ENCODE measurements at places on chromosomes 7 and 10.

GRCh38 chr10:119651514-119652360, 557 bp downstream of the BAG3 start:
- DNase-seq, result no peak

- no peak for DNase-seq
These were observed 23.5 kb upstream of the GPR146 start for GRCh38 chr7:1020849-1021251.

DNA sequence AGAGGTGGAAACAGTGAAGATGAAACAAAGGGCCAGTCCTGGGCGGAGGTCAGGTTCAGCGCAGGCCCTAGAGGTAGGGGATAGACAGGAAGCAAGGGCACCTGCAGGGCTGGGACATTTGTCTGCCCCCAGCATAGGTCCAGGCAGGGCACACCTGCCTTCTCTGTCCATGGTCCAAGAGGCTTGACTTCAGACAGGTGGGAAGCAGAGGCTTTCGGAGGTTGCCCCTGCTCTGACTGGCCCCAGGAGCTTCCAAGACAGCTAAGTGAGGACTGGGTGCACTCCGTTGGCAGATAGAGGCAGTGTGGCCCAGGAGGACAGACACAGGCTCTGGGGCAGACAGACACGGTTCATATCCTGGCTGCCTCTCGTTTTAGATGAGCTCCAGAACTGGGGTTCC, 71.6 kb upstream of the GRB10 start:
- no peak for DNase-seq

DNA sequence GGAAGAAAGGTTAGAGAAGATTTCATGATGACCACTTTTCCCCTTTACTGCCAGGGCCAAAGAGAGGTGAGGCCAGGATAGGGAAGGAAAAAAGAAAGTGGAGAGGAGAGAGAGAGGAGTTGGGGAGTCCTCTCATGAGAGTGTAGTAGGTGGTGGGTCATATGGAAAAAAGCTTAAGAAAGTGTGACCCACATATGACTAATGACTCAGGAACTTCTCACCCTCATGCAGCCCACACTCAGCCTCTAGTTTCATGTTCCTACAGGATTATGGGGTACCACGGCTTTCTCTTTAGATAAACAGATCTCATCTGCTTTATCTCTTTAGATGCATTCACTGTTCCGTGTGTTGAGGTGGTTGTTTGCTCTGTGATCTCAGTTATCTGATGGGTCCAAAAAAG, 462.5 kb upstream of the IGFBP3 start:
- peak; percentile 62 for DNase-seq

GRCh38 chr7:11548532-11548931, 283.5 kb downstream of the THSD7A start:
- DNase-seq, result no peak

GRCh38 chr7:4805984-4806300, 30.5 kb downstream of the AP5Z1 start:
- no peak for DNase-seq

GRCh38 chr10:48507933-48508790, 96.7 kb downstream of the ARHGAP22 start:
- DNase-seq, result no peak

DNA sequence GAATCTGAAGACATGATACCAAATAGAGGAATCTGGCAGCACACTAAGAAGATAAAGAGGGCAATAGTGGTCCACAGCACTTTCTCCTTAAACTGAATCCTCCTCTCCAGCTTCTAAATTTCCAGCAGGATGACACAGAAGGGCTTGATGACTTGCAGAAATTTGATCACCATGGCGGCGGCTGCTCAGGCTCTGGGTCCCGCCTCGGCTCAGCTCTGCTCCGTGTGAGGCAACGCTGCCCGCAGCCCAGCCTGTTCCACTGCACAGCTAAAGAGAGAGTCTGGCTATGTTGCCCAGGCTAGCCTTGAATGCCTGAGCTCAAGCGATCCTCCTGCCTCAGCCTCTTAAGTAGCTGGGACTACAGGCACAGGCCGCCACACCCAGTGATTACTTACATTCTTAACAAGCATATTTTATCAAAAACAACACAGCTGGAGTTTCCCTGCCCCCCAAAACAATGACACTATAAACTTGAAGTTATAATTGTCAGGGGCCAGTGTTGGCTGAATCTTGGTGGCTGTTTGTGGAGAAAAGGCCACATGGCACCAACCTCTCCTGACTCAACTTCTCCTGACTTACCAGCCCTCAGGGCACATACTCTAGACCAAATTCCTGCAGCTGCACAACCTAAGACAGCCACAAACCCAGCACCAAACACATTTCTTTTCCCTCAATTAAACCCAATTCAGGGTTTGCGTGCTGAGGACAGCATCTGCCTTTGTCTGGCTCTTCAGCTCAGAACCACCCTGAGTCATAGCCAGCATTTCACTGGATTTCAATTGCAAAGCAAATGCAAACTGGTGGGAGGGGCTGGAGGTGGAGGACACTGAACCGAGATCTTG, 11.6 kb upstream of the TNPO3 start:
- DNase-seq, result peak; percentile 45

GRCh38 chr10:6097063-6097462, 8.2 kb downstream of the RBM17 start:
- no peak for DNase-seq

DNA sequence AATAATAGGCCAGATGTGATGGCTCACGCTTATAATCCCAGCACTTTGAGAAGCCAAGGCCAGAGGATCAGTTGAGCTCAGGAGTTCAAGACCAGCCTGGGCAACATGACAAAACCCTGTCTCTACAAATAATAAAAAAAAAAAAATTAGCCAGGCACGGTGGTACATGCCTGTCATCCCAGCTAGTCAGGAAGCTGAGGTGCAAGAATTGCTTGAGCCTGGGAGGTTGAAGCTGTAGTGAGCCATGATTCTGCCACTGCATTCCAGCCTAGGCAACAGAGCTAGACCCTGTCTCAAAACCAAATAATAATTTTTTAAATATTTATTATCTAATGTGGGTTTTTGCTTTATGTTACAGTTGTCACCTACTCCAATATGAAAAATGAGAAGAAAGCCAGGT, 178.9 kb downstream of the ADK start:
- DNase-seq, result no peak

GRCh38 chr10:81135851-81136250, 598.1 kb downstream of the SH2D4B start:
- no peak for DNase-seq

GRCh38 chr7:115319541-115319940, 397.6 kb downstream of the MDFIC start:
- DNase-seq, result no peak

- DNase-seq, result no peak
These were observed 82.2 kb downstream of the NOD1 start for GRCh38 chr7:30396389-30396788.

- no peak for DNase-seq
These were observed 41.5 kb upstream of the SEMA3C start for GRCh38 chr7:80960244-80960795.

GRCh38 chr10:131773370-131774343, 127.2 kb upstream of the PPP2R2D start:
- DNase-seq, result no peak

DNA sequence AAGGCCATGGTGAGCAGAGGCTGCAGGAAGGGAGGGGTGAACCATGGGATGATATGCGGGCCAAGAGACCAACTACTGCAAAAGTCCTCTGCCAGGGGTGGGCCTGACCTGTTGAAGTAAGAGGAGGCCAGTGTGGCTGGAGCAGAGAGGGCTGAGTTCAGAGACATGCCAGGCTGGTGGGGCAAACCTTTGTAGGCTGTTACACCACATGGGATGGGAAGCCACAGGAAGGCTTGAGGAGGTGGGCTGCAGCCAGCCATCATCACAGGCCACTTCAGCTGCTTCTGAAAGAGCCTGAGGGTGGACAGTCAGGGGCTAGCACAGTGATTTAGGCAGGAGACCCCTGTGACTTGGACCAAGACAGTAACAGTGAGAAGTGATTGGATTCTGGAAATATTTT, 20.3 kb downstream of the CXCL12 start:
- no peak for DNase-seq

DNA sequence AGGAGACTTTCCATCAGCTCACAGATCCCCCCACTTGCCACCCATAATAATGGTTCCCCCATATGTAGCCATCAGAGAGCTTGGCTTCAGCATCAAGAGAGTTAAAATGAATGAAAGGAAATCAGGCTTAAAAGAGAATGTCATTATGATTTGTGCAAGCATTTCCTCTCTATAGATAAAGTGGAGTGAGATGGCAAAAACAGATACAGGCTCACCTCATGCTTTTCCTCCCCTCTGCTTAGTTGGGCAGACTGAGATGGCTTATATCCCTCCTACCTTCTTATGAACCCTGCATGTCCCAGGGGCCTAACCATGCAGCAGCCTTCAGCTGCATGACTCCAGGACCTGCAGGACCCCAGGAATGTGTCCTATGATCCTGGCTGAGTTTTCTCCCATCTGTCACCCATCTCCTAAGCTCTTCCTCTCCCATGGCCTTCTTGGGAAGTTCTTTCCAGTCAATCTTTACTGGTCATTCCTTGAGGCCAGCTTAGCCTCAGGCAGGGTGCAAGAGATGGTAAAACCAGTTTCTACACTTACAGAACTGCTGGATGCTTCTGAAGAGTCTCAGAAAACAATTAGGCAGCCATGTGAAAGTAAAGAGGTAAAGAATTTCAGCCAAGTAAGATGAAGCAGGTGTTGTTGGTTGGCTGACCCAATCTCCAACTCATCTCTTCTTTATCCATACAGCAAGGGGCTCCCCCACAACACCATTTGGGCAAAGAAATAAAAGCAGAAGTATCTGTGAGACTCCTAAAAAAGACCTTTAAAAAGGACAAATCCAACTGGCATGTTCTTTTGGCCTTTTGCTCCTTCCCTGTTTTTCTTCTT, 159.7 kb downstream of the RTKN2 start:
- DNase-seq, result no peak

DNA sequence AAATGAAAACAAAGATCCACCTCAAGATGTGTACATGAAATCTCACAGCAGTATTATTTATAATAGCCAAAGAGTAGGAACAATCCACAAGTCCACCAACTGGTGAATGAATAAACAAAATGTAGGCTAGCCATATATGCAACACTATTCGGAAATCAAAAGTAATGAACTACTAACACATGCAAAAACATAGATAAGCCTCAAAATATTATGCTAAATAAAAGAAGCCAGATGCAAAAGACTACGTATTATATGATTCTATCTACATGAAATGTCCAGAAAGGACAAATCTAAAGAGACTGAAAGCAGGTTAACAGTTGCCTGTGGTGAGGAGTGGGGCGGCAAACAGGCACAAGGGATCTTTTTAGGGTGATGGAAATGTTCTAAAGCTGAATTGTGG, 48.7 kb upstream of the ANAPC16 start:
- no peak for DNase-seq

DNA sequence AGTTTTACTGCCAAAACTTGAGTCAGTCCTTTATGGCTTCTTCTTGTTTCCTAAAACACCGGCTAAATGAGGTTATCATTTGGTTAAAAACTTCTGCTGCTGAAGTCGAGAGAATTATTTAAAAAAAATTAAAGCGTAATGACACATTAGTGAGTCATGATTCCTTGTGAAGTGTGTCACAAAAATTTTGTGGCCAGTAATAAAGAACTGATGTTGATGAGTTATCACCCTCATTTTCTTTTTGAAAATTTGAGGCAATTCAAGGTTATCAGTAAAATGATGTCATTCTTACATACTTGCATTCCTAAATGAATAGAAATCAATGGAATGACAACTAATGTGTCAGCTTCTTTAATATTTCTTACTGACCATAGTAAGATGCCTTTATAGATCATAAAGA, 427.4 kb downstream of the SORCS3 start:
- DNase-seq, result no peak

GRCh38 chr10:27481486-27481885, 22.6 kb upstream of the RAB18 start:
- no peak for DNase-seq

DNA sequence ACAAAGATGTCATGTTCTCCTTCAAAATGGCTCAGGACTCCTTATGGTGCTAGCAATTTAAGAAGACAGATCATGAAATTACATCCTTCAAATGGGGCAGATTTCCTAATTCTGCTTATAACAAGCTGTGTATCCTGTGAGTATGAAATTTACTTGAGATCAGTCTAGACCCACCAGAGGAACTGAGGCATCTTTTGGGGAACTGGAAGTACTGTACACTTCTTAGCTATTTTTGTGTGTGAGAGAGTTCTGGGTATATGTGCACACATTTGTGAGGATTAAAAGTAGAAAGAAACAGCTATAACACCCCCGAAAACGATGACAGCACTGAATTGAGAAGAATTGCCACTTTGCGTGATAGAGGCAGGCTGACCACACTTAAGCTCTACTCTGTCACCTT, 187.0 kb upstream of the CCDC6 start:
- DNase-seq, result no peak

DNA sequence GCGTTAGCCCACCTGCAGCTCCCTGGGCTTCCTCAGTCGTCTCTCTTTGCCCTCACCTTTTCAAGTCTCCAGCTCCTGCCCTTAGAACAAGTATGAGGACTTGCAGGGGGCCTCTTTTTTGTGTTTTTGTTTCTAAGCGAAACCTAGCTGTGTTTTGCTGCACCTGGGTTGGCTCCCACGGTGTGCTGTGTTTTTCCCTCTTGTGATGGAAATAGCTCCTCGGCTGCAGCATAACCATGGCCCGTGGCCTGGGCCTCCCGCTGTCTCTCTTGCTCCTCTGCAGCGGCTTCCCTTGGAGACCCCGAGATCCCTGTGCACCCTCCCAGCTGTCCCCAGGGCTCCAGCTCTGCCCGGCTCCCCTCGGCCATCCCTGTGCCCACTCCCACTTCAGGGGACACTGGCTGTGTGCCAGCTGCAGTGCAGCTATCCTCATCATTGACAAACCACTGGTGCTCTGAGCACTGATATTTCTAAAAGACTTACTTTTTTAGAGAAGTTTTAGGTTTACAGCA, 75.6 kb upstream of the TCERG1L start:
- no peak for DNase-seq

- no peak for DNase-seq
These were observed 126.3 kb downstream of the ARHGAP21 start for GRCh38 chr10:24597426-24597825.

DNA sequence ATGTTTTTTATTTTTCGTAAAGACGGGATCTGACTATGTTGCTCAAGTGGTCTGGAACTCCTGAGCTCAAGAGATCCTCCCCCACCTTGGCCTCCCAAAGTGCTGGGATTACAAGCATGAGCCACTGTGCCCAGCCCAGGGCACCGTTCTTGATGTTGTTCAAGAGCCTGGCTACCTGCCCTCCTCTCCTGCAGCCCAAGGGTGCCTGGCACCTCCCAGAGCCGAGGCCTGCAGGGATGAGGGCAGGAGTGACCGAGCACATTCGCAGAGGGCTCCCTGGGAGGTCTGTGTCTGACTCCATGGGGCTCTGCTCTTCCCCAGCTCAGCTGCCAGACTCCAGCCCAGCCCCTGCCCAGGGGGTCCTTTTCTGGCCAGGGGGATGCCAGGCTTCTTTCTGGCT, 15.4 kb downstream of the SH2B2 start:
- no peak for DNase-seq

DNA sequence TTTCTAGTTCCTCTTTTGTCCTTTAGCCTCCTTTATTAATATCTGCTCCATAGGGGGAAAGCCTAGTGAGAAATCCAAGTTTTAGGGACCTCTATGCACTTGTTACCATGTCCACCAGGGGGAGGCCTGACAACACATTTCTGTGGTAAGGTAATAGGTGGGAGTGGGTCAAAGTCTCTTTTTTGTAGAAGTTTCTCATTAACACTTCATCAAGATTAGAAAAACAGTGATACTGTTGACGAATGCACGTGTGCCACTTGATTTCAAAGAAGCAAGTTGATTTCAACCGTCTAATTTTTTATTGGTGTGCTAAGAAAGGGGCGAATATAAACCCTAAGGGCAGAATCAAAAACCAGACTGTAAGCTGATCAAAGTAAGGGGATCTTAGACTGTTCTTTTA, 30.6 kb downstream of the CISD1 start:
- no peak for DNase-seq

GRCh38 chr7:92904244-92905131, 68.1 kb upstream of the CDK6 start:
- peak; percentile 91 for DNase-seq
